ENCODE measurements at places on chromosomes 5 and 9.

- no peak for DNase-seq
Observed at GRCh38 chr5:166083183-166083959, 2208.1 kb upstream of the WWC1 start.

DNA sequence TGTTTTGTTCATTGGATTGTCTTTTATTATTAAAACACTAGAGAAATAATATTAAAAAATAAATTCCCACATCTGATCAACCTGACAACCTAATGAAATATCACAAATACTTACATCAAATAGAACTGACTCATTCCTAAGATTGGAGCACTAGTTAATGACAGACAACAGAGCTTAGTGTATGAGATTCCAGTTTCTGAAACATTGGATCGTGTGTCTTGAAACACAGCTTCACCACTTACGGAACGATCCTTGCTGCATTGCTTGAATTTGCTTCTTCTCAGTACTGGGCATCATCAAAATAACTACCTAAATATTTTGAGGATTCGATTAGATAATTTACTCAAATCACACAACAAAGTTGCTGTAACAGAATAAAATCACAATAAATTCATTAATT, 667.2 kb upstream of the CDH18 start:
- no peak for DNase-seq

- DNase-seq, result peak; percentile 96
Observed at GRCh38 chr9:136975644-136976043, 1.7 kb upstream of the PTGDS start.

- DNase-seq, result no peak
Observed at GRCh38 chr9:9901624-9902023, 711.2 kb downstream of the PTPRD start.

GRCh38 chr5:110651507-110651906, 75.0 kb downstream of the TMEM232 start:
- no peak for DNase-seq

DNA sequence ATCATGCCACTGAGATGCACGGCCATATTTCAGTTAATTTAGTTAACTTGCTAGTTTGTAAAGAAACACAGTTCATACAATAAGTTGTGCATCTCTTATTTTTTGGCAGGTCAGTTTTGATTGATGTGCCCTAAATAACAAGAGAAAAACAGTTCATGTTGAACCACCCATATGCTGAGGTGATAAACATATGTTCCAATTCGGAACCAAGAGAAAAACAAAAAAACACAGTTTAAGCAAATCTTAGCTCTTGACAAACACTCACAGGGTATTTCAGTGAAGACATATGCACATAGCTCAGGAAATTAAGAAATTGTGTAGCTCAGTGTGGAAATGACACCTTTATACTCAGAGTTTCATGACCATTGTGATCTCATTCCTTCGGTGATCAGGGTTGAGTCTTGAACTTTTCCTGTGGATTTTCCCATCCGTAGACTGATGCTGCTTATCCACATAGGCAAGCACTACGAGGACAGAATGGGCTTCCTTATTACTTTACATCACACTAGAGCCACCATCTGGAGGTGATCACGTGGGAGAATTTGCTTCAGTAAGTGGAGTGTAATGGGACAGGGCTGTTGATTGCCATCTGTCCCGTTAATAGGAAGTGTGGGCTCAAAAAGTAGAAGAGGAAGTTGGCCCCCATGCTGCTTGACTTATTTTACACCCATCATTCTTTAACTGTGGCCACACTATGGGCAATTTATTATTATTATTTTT, 773.0 kb downstream of the MTRR start:
- no peak for DNase-seq

DNA sequence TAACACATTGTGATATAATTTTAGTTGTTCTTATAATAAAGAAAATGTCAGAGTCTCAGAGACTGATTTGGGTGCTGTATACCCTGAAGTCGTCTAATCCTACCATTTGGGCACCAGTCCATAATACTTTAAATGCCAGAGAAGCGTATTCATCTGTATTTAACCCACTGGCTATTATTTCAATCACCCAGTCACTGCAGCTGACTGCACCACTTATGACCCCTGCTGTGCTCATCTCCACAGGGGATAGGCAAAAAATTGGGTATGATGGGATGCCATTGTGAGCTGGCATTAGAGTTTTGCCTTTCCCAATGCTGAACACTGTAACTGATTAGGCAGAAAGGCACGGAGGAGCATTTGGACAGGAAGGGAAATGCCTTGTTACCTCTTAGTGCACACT, 599.7 kb downstream of the CAAP1 start:
- no peak for DNase-seq

DNA sequence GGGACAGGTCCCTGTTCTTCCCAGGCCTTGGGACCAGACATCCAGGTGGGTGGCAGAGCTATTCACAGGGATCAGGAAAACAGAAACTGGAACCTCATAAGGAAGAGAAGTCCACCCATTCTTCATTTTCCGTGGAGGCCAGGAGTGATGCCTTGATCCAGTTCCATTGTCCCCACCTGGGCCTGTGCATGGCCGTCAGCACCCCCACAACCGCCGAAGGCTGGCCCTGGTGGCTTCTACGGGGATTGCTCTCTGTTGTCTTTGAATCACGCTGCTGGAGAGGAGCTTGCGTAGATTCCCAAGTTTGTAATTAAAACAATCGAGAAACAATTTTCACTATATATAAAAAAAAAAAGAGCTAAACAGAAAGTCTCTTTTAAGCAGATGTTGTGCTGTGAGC, 134.4 kb downstream of the MVB12B start:
- DNase-seq, result no peak

- DNase-seq, result no peak
Observed at GRCh38 chr5:147189109-147189424, 45.8 kb upstream of the STK32A start.

GRCh38 chr5:78495800-78496199, 135.4 kb downstream of the SCAMP1 start:
- DNase-seq, result no peak

DNA sequence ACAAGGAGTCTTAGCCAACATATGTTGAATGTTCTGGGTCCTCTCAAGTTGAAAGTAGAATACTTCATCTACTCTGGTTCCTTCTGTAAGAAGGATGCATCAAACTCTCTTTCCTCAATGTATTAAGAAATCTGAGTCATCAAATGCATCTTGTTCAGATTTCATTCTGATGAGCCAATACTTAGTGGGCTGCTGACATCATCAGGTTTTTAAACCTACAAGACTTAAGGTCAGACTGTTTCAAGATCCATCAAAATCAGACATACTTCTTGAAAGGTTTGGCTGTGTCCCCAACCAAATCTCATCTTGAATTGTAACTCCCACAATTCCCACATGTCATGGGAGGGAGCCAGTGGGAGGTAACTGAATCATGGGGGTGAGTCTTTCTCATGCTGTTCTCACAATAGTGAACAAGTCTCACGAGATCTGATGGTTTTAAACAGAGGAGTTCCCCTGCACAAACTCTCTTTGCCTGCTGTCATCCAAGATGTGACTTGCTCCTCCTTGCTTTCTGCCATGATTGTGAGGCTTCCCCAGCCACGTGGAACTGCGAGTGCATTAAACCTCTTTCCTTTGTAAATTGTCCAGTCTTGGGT, 168.8 kb downstream of the RAPGEF6 start:
- DNase-seq, result no peak

DNA sequence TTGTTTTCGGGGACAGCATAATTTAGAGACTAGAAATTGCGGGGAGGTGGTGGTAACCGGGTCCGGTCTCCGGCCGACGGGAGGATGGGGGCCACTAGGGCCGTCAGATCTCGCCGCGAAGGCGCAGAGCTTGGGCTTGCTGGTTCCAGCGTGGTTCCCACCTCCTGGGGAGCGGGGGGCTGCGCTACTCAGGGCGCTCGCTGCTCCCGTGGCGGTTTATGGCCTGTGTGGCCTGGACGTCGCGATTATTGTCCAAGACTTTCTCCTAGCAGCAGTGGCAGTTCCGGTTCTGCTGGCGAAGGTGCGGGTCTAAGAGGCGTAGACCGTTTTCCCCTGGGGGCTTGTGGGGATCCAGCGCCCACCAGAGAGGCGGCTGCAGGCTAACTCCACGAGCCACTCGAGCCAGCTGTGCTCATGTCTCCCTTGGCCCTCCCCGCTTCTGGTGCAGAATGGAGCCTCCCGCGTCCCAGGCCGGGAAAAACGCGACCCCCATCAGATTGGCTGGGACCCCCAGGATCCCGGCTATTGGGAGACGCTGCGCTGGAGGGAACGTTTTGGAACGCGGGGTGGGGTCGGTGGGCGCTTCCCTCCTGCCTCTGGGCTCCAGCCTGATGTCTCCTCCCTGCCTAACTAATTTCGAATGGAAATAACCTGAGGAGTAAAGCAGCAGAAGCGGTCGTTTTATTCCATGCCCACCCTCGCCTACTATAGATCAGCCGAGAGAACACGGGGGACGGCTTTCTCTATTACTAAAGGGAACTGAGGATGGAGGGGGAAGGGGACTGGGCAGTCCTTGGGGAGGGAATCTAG, 87.1 kb downstream of the ENTREP1 start:
- DNase-seq, result no peak

DNA sequence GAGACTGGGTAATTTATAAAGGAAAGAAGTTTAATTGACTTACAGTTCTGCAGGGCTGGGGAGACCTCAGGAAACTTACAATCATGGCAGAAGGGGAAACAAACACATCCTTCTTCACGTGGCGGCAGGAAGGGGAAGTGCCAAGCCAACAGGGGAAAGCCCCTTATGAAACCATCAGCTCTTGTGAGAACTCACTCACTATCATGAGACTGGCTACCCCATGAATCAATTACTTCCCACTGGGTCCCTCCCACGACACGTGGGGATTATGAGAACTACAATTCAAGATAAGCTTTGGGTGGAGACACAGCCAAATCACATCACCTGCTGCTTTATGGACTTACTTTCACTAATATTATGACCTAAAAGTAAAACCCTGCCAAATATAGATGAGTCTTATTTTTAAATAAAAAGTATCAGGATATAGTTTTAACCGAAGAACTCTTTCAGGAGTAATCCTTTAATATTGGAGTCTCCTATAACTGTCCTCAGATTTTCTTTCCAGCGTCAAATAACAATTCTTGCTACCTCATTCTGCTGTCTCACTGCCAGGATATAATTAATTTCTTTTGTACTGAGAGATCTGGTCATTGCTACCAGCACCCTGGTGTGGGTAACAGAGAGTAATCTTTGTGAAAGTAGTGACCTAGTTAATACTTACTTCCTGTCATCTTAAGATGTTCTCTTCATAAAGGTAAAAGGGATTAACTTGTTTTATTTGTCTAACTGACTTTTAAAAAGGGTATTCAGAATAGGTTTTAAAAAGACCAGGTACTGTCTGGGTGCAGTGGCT, 68.6 kb downstream of the NLN start:
- DNase-seq, result peak; percentile 42

DNA sequence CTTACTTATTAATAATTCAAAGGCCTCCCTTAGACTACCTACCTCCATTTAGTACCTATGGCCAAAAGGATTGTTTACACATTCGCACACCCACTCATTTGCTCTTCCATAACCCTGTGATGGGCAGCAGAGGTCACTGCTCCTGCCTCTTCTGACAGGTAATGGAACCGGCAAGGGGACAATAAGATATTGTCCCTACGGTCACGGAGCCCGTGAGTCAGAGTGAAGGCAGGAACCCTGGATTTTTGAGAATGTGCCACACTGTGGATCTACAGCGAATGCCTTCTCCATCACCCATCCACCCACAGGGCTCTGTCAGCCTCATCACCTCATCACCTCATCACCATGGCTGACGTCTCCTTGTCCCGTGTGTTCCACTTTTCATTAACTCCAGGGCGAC, 132.3 kb downstream of the MYO10 start:
- DNase-seq, result no peak

GRCh38 chr5:36624277-36624676, 17.9 kb downstream of the SLC1A3 start:
- DNase-seq, result peak; percentile 45

DNA sequence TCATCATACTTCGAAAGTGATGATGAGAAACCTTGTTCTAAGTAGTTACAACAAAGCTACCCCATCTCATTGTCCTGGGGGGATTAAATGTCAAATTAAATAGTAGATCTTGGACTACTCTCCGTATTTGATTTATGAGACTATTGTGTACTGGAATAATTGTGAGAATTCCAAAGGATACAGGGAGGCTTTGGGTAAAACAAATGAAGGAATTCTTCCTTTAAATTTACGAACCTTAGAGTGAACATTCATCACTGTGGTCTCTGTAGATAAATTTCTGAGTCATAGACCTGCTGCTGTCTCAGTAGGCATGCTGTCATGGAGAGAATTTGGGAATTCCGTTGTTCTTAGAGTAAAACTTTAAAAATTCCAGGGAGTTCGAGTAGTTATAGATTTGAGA, 836.2 kb downstream of the DNAH5 start:
- DNase-seq, result no peak

DNA sequence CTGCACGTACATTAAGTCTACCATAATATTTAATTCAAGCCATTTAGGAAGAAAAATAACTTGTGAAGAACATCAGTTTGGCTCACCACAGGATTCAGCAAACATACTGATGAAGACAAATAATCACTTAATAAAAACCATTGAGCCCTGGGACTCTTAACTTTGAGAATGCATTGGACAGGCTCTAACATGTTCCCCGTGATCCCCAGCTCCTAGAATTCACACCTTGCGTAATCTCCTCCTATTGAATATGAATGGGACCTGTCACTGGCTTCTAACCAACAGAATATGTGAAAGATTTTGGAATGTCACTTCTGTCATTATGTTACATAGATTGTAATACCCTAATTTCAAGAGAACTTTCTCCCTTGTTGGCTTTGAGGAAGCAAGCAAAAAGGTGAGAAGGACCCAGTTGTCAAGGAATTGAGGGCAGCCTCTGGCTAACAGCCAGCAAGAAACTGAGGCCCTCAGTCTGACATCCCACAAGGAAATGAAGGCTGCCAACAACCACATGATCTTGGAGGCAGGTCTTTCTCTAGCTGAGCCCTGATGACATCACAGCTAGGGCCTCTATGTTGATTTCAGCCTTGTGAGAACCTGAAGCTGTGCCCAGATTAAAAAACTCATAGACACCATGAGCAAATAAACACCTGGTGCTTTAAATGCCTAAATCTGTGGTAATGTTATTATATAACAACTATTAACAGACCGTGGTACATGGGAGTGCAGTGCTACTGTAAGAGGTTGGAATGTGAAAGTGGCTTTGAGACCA, 433.2 kb downstream of the SEMA5A start:
- no peak for DNase-seq

- no peak for DNase-seq
Observed at GRCh38 chr5:1383344-1383743, 38.4 kb upstream of the CLPTM1L start.

- no peak for DNase-seq
Observed at GRCh38 chr5:56003679-56004078, 8.9 kb upstream of the IL6ST start.

DNA sequence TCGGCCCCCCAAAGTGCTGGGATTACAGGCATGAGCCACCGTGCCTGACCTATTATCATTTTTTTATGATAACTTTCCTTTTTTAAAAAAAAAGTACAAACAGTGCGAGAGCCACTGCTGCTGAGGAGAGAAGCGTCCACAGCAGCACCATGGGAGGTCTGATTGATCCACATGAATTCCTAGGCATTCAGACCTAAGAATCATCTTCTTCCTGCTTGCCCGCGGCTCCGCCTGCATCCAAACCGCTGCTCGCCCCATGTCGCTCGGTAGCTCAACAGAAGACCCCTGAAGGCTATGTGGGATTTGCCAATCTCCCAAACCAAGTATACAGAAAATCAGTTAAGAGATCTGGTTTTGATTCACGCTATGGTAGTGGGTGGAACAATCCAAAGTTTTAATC, 102.0 kb downstream of the GABBR2 start:
- DNase-seq, result no peak
